Naive B cell (primary cell): ENCODE measurements at places on chromosomes 12 and 14. TPM values are rescaled to one million over a fixed set of nuclear protein-coding genes. Genes with fewer than 3 reads are reported as not detected.

The TMEM63C gene
- not detected for polyA plus RNA-seq

The SPRYD4 gene
- 1.8 TPM for polyA plus RNA-seq

DNA sequence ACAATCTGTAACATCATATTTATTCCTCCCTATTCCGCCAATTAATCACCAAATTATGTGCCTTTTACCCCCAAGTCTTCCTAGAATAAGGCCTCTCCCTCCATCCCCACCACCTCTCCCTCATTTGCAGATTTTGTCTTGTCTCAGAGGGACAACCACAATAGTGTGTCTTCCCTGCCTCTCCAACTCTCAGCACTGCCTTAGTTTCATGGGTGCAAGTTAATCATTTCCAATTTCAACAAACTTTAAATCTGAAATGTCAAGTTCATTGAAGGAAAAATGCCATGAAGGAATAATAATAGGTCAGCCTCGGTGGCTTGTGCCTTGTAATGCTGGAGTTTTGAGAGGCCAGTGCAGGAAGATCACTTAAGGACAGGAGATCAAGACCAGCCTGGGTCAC, 31.6 kb downstream of the RXYLT1 start:
- no peak for DNase-seq

DNA sequence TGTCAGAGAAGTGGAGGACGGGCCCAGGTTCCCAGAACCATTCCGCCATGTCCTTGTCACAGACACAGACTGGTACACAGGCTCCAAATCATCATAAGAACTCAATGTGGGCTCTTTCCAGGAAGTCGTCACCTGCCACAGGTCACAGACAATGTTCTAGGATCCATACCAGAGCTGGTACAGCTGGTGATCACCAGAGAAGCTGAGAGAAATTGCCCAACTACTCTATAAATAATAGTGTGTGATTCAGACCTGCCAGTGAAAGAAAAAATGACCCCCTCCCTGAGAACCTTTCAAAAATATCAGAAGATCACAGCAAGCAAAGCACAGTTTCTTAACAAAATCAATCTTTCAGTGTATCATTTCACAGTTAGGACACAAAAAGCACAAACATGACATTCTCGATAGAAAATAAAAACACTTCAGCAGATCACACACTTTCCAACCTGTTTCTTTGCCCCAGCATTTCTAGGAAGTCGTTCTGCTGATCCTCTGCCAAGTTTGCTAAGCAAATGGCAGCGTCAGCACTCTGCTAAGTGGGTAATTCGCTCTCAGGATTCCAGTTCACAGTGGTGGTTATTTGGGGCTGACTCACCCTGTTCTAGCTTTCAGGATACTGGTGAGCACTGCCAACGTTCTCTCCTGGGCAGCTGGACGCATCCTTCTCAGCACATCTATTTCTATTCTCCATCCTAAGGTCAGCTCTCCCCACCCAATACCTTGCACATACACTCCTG, 223.3 kb upstream of the SFSWAP start:
- no peak for DNase-seq

- DNase-seq = no peak
Observed at GRCh38 chr12:70646850-70647249, 9.6 kb upstream of the PTPRB start.
